NCI-H187 (cell line): ENCODE measurements at places on chromosomes 3 and 15.

- no peak for DNase-seq
Measured at GRCh38 chr3:5321666-5322340, 134.3 kb downstream of the EDEM1 start.

GRCh38 chr3:171939578-171939977, 96.4 kb downstream of the TMEM212 start:
- DNase-seq = no peak

DNA sequence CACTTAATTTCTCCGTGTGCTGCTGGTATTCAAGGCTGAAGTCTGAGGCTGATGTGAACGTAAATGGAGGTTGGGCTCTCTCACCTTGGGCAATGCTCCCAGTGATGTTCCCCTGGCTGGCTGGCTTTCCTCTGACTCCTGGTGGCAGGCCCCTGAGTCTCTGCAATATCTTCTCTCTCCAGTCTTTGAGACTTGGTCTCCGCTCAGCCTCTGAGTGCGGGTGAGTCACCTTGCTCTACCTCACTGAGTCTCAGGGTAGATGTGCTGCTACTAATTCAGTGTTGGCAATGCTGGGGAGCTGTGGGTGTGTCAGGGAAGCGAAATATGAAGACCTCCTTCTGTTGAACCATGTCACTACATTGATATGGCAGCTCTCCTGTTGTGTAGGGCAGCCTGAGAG, 31.3 kb upstream of the TRIM59 start:
- DNase-seq = no peak

GRCh38 chr15:62454567-62455172, 289.6 kb upstream of the C2CD4B start:
- no peak for DNase-seq

DNA sequence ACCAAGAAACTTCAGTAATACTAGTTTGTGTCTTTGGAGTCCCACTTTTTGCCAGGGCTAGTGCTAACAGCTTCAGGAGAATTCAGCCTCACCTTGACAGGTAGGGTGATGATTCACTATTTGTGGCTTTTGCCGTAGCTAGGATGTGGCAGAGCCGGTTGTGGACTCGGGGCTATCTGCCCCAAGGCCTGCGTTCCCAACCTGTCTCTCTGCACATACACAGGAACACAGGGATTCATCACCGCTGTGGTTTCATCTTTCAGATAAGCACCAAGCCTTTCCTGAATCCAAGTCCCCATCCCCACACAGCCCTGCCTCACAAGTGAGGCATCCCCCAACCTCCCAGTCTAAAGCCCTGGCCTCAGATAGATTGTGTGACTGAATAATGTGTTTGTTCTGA, 45.2 kb upstream of the POLG start:
- no peak for DNase-seq

GRCh38 chr3:104873331-104873730, 493.4 kb upstream of the ALCAM start:
- DNase-seq = no peak

GRCh38 chr15:69074843-69075224, 60.3 kb downstream of the NOX5 start:
- no peak for DNase-seq

DNA sequence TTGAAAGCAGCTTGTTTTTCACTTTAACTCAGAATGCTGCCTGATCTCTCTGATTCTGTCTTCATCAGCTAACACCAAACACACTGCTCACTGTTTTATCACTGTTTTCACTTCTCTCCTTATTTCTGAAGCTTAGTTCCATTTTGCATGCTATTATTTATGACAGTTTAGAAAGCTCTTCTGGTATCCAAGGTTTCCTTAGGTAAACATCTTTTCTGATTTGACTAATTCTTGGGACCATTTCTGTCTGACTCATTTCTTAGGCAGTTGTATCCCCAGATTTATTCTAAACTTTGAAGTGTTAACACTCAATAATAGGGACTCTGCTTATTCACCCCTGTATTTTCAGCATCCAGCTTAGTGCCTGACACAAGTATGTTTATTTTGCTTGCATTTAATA, 167.7 kb downstream of the BCHE start:
- DNase-seq = no peak

DNA sequence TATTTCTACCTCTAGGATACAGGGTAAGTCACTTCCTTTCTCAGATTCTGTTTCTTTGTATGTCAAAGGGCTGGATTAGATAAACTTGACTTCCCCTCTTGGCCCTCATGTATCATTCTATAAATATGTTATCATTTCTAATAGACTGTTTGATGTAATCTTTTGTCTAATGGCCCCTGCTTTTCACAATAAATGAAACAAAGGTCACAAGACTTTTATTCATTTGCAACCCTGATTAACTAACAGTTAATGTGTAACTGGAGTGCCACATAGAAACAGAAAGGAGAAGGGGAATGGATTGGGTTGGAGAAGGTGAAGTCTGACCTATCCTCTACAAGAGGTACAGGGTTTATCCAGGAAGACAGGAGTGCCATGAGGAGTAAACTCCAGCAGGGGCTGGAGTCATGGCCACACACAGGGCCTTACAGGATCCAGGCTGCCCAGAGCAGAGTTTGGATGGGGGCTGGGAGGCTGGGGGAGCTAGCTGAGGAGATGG, 8.0 kb upstream of the B3GNT5 start:
- no peak for DNase-seq

- DNase-seq = no peak
Measured at GRCh38 chr3:50660386-50660785, 14.3 kb upstream of the DOCK3 start.
